ENCODE measurements at places on chromosomes 1 and 21. TPM values are rescaled to one million over a fixed set of nuclear protein-coding genes. Genes with fewer than 3 reads are reported as not detected.

Gene XCL2
- total RNA-seq: not detected

Gene CFHR3
- 0.10 TPM for total RNA-seq

Gene MYOC
- total RNA-seq: not detected

Gene TNNT2
- not detected for total RNA-seq

Gene GPR25
- total RNA-seq: not detected

Gene CELA2B
- total RNA-seq: not detected

Gene GJA9
- total RNA-seq: not detected

Gene ACTN2
- 0.02 TPM for total RNA-seq

Gene ITLN2
- total RNA-seq: not detected

Gene GCSAML
- not detected for total RNA-seq

Gene MIXL1
- total RNA-seq: not detected

Gene OR10Z1
- not detected for total RNA-seq

Gene RNU1-2
- not detected for total RNA-seq

Gene FGR
- not detected for total RNA-seq

Gene TFF1
- 28.6 TPM for total RNA-seq

Gene CALML6
- total RNA-seq: 0.24 TPM

Gene PKP1
- total RNA-seq: 0.08 TPM

Gene FAM78B
- total RNA-seq: 0.31 TPM

Gene DMBX1
- total RNA-seq: 0.71 TPM

Gene ZFP69B
- total RNA-seq: 1.6 TPM

Gene FCRL2
- total RNA-seq: not detected

Gene PTPN7
- total RNA-seq: not detected

Gene GJA8
- not detected for total RNA-seq

Gene TSSK3
- not detected for total RNA-seq

Gene CYP4A11
- not detected for total RNA-seq

Gene TMEM240
- total RNA-seq: 0.52 TPM

Gene OR2L8
- not detected for total RNA-seq

Gene HSD3B2
- not detected for total RNA-seq

Gene DPT
- total RNA-seq: not detected

Gene C1orf141
- not detected for total RNA-seq

Gene BRWD1
- total RNA-seq: 11.7 TPM

Gene WNT4
- 0.67 TPM for total RNA-seq

Gene PROK1
- not detected for total RNA-seq

Gene UTS2
- not detected for total RNA-seq

Gene TNFAIP8L2
- total RNA-seq: not detected

Gene CFAP126
- total RNA-seq: 0.20 TPM

Gene PLA2G4A
- 5.9 TPM for total RNA-seq

Gene RNF186
- not detected for total RNA-seq

Gene NFIA
- total RNA-seq: 5.1 TPM

Gene KCNQ4
- total RNA-seq: 0.24 TPM

Gene PYCR2
- 54.9 TPM for total RNA-seq

Gene SLAMF9
- 0.40 TPM for total RNA-seq

Gene UBQLN4
- total RNA-seq: 40.3 TPM

Gene MAEL
- total RNA-seq: not detected

Gene MATN1
- 0.05 TPM for total RNA-seq

Gene LIN9
- 7.6 TPM for total RNA-seq

Gene TTC39A
- 1.9 TPM for total RNA-seq

Gene GUCA2A
- not detected for total RNA-seq

Gene LCE1E
- not detected for total RNA-seq
